ENCODE measurements at places on chromosomes 12 and 14.

GRCh38 chr12:124904306-124905098 lies 9.9 kb downstream of the UBC start:
- DNase-seq, result peak; percentile 92

- DNase-seq, result peak; percentile 4
Observed at GRCh38 chr12:129901254-129901653, 2.6 kb downstream of the TMEM132D start.

DNA sequence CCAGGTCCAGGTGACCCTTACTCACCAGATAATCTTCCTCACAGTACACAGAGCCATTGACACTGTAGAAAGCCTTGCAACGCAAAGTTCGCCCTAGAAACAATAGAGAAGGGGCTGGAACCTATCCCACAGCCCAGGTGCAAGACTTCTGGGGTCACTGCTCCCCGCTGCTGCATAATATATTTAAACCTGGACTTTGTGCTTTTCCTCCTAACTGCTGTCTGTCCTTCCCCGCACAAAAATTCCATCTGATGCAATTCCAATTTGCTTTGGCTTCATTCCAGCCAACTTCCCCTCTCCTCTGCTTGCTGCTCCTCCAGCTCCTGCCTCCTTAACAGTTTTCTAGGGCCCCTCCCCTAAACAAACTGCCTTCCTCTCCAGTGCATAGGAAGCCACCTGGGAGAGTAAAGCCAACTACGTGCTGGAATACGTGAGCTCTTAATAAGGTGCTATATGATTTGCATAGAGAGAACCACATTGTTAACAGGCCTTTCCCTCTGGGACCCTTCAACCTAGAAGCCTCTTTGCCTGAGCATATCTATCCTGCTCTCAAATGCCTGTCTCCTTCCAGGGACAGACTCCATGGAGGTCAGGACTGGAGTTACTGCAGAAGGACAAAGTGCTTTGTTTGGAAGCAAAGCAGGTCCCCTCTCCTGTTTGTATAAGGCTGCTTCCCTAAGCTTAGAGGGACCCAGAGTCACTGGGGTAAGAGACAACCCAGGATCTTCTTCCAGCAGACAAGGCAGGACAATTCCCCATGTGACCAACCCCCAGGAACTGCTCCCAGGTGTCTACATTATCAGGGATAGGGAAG lies 5.5 kb downstream of the AJUBA start:
- DNase-seq, result peak; percentile 84

- DNase-seq, result peak; percentile 49
Observed at GRCh38 chr14:39265806-39266524, 32.2 kb downstream of the MIA2 start.

DNA sequence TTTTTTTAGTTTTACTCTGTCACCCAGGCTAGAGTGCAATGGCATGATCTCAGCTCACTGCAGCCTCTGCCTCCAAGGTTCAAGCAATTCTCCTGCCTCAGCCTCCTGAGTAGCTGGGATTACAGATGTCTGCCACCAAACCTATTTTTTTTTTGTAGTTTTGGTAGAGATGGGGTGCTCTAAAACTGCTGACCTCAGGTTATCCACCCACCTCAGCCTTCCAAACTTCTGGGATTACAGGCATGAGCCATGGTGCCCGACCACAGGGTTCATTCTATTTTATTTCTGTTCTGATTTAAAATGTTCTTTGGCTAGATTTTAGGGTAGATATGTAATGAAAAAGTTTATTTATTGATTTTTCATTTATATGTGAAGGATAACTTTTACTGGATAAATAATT lies 1062.8 kb upstream of the NOVA1 start:
- DNase-seq, result no peak

DNA sequence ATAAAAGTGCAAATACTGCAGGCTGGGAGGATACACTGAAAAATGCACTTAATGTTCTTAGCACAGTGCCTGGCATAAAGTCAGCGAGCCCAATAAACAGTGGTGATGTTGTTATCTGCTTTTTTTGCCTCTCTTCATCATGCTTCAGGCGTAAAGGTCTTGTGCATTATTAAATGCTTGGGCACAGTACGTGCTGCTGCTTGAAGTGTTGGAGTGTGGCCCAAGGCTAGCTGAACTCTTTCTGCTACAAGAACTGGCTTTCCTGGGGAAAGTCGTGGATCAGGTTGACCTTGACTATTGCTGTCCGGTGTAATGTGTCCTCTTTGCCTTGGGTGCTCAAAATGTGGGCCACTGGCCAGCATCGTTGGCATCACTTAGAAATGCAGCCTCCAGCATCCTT lies 43.0 kb downstream of the SMOC1 start:
- DNase-seq, result no peak

GRCh38 chr12:91923864-91924263 lies 221.8 kb downstream of the BTG1 start:
- DNase-seq, result no peak

GRCh38 chr14:91204657-91205056 lies 39.8 kb downstream of the GPR68 start:
- no peak for DNase-seq

DNA sequence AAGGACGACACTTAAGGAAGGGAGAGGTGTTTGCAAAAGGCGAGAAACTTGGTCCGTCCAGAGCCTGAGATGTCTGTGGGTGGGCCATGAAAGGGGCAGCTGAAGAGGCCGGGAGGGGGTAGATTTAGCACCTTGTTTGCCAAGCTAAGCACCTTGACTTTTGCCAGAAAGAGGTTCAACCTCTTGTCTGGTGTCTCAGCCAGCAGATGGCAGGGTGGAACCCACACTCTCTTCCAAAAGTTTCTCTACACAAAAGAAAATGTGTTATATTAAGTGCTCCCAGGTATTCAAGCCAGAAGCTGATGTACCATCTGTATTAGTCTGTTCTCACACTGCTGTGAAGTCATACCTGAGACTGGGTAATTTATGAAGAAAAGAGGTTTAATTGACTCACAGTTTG lies 69.9 kb downstream of the SUDS3 start:
- DNase-seq, result no peak

- DNase-seq, result no peak
Observed at GRCh38 chr12:41418586-41418985, 230.5 kb downstream of the PDZRN4 start.

- DNase-seq, result peak; percentile 69
Observed at GRCh38 chr12:65926119-65926908, 102.0 kb downstream of the HMGA2 start.

GRCh38 chr12:106109168-106109910 lies 29.4 kb downstream of the NUAK1 start:
- DNase-seq, result no peak

GRCh38 chr12:121769297-121769830 lies 24.1 kb downstream of the RHOF start:
- DNase-seq, result no peak

DNA sequence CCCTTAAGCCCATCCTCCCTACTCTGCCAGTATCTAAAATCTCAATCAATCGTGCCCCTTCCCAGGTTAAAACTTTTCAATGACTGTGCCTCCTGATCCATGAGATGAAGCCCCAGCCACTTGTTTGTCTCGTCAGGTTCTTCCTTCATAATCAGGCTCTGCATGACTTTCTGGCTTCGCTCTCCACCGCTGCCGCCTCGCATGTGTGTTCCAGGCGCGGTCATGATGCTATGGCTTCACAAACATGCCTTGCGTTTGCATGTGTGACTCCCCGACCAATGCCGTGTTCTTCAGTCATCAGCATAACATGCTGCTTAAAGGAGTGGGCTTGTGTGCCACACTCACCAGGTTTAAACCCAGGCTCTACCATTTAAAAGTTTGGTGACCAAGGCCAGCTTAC lies 5.0 kb upstream of the C1RL start:
- DNase-seq, result no peak

DNA sequence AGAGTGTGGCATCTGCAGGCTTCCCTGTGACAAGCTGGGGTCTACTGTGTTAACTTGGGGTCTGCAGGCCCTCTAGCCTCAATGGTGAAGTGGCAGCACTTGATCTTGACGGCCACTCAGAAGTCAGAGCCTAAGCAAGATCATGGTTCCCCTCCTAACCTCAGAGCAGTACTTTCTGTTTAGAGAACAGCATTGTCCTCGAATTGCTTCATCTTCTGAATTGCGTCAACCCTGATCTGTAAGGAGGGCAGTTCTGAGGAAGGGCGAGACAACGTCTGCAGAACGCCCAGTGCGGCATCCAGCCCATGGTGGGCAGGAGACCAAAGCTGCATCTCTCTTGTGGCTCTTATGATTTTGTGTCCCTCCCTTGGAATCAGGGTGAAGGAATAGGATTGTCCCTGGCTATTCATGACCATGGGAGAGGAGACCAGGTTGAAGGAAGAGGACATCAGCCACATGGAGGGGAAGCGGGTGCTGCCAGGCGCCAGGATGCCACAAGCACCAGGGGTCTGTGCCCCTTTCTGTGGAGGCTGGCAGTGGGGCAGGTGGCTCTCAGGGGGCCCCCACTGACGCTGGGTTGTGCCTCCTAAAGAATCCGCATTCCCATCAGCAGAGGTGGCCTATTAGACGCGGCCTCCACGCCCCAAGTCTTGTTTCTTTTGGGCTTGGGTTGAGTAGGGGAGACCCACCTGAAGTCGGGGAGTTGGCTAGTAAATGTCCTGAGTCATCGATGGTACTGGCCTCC lies 2.2 kb downstream of the SERPINA9 start:
- no peak for DNase-seq
